ENCODE measurements at places on chromosomes 5 and 9. TPM values are rescaled to one million over a fixed set of nuclear protein-coding genes. Genes with fewer than 3 reads are reported as not detected.
A peak's percentile ranks its signal among the peaks of the same experiment; 100 is the strongest.

Gene FAM78A
- 27.6 TPM for polyA plus RNA-seq

Gene SHISAL2B
- polyA plus RNA-seq: not detected

Gene HSPB3
- polyA plus RNA-seq: not detected

Gene WNK2
- polyA plus RNA-seq: not detected

Gene SCGB3A2
- not detected for polyA plus RNA-seq

Gene SPATA31A3
- polyA plus RNA-seq: not detected

DNA sequence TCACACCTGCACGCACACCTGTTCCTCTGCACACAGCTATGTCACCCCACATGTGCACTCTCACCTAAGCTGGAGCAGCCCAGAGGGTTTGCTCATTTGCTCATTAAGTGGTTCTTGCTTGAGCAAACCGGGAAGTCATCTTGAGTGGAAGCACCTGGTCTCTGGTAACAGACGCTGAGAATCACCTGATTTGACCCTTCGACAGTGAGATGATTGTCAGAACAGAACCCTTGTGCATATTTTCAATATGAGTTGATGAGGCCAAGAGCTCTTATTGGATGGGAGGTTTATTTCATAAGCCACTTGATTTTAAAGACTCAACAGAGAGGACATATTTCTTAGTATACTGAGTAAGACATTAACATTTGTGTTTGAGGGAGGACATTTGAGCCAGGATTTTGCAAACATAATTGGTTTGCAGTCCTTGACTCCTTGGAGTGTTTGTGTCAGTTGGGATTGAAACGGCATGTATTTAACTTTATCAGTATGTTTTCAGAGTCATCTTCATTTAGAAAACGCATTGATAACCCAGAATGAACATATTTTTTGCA is 22.1 kb upstream of the LPCAT1 start:
- no peaks in the 10 kb centered on the region for H3K27me3 ChIP-seq
- DNase-seq: no peak
- H3K27ac ChIP-seq: no peak overlapping the region

- DNase-seq: no peak
- no peaks in the 10 kb centered on the region for H3K27me3 ChIP-seq
- no peak overlapping the region for H3K27ac ChIP-seq
- no peaks in the 10 kb centered on the region for H3K4me1 ChIP-seq
- H3K4me3 ChIP-seq: no peak overlapping the region
- H3K36me3 ChIP-seq: no peaks in the 10 kb centered on the region
Measured at GRCh38 chr9:94222870-94223269, 36.2 kb upstream of the ZNF169 start.

GRCh38 chr9:126722922-126723806 is 81.7 kb upstream of the ZBTB43 start:
- H3K36me3 ChIP-seq: no peaks in the 10 kb centered on the region
- H3K4me1 ChIP-seq: peaks cover 44% of the 10 kb centered on the region
- no peaks in the 10 kb centered on the region for H3K27me3 ChIP-seq
- peak; percentile 73 for DNase-seq
- peak overlapping the region; percentile 96 for H3K27ac ChIP-seq

DNA sequence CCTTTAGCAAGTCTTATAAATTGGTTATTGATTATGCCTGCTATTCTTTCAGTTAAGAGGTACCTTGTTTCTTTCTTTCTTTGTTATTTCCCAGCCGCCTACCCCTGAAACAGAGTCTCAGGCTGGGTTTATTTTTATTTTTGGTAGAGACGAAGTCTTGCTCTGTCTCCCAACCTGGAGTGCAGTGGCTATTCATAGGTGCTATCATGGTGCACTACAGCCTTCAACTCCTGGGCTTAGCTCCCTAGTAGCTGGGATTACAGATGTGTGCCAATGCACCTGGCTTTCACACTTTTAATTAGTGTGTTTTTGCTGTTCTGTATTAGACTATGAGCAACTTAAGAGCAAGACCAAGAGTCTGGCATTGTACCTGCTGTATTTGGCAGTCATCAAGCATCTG is 14.2 kb downstream of the MAML1 start:
- no peak overlapping the region for H3K27ac ChIP-seq
- no peak overlapping the region for H3K4me3 ChIP-seq
- no peaks in the 10 kb centered on the region for H3K27me3 ChIP-seq

GRCh38 chr9:14323083-14323971 is 9.4 kb upstream of the NFIB start:
- H3K27ac ChIP-seq: peak overlapping the region; percentile 48
- H3K27me3 ChIP-seq: no peaks in the 10 kb centered on the region
- H3K36me3 ChIP-seq: no peaks in the 10 kb centered on the region
- no peak for DNase-seq
- H3K4me1 ChIP-seq: peaks cover 7% of the 10 kb centered on the region
- H3K4me3 ChIP-seq: peak overlapping the region; percentile 49

DNA sequence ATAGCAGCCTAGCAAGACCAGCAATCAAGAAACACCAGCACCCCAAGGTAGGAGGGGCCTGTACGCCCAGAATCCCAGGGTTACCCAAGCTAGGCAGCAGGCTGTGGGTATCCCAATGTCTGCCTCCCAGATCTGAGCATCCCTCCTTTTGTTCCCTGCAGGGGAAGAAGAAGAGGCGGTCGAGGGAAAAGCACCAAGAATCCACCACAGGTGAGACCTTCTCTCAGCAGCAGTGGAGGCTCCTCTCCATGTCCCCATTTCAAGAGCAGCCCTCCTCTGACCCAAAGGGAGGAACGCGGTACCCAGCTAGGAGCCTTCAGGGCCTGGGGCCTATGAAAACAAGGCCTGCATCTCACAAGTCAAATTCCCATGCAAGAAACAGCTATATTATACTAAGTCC is 28.9 kb downstream of the TCF7 start:
- H3K36me3 ChIP-seq: peaks cover 84% of the 10 kb centered on the region
- no peaks in the 10 kb centered on the region for H3K27me3 ChIP-seq
- no peak overlapping the region for H3K4me3 ChIP-seq
- DNase-seq: no peak
- no peak overlapping the region for H3K27ac ChIP-seq
- peaks cover 30% of the 10 kb centered on the region for H3K4me1 ChIP-seq

DNA sequence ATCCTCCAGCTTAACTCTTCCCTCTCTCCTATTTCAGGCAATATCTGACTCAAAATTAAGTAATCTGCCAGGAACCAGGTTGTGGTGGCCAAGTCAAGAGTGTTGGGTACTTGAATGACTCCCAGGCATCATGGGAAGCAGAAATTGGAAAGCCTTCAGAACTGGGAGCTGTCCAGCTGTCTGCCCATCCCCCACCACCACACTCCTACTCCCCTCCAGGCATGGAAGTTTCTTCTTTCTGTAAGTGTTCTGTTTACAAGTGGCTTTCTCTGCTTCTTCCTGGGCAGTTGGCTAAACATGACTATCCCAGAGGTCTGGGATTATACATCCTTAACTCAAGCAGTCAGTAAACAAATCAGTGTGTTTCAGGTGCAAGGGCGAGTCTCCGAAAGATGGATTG is 14.6 kb upstream of the PBX3 start:
- H3K27ac ChIP-seq: no peak overlapping the region
- no peak for DNase-seq

GRCh38 chr5:58456486-58456885 is 3.4 kb downstream of the PLK2 start:
- H3K27me3 ChIP-seq: no peaks in the 10 kb centered on the region
- H3K4me1 ChIP-seq: peaks cover 11% of the 10 kb centered on the region
- no peak overlapping the region for H3K4me3 ChIP-seq

GRCh38 chr9:6619909-6620308 is 25.6 kb downstream of the GLDC start:
- H3K4me1 ChIP-seq: no peaks in the 10 kb centered on the region
- no peak overlapping the region for H3K4me3 ChIP-seq
- H3K27me3 ChIP-seq: no peaks in the 10 kb centered on the region
- no peak for DNase-seq
- no peaks in the 10 kb centered on the region for H3K36me3 ChIP-seq
- H3K27ac ChIP-seq: no peak overlapping the region

DNA sequence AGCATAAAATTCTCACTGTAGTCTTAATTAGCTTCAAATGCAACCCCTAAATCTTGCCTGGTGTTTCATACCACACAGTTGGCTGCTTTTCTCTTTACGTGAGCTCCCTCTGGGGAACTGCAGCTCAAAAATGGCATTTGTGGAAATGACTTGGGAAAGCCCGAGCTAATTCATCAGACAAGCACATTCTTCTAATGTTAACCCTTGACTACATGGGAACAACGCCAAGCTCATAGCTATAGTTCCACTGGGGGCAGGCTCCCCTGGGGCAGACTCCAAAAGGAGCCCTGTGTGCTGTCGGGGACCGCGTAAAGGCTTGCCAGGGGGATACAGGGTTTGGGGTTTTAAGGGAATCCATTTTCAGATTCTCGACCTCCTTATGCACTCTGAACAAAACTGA is 301.4 kb upstream of the DAP start:
- H3K4me1 ChIP-seq: no peaks in the 10 kb centered on the region
- DNase-seq: no peak
- H3K27me3 ChIP-seq: no peaks in the 10 kb centered on the region
- no peak overlapping the region for H3K27ac ChIP-seq
- H3K4me3 ChIP-seq: no peak overlapping the region

DNA sequence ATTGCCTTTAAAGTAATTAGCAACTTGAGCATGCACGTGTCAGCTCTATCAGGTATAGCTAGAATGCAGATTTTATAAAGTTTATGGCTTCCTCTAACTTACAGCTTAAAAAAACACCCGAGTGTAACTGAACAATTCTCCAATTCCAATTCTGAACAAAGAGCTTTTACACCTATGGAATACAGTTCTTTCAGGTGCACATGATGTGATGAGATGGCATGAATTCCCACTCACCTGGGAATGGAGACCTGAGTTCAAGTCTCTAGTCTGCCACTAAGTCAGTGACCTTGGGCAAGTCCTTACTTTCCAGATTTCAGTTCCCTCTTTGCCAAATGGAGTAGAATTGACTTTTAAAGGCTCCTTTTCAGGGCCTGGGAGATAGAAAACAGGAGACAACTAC is 1.8 kb downstream of the ZFAND5 start:
- no peaks in the 10 kb centered on the region for H3K27me3 ChIP-seq
- peaks cover 46% of the 10 kb centered on the region for H3K4me1 ChIP-seq
- no peak for DNase-seq
- H3K36me3 ChIP-seq: peaks cover 15% of the 10 kb centered on the region

DNA sequence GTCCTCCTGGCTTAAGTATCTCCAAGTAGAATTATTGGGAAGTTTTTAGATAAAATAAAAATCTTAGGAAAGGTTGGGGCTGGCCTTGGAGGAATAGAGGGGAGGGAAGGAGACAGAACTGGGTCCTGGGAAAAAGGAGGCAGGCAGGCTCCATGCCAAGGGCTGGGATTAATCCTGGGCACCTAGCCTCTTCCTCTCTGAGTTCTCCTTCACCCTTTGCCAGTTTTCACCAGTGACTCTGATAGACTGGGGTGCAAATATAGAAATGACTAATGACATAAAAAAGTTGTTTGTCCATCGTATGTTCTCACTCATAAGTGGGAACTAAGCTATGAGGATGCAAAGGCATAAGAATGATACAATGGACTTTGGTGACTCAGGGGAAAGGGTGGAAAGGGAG is 81.9 kb downstream of the RMI1 start:
- H3K4me3 ChIP-seq: no peak overlapping the region
- no peaks in the 10 kb centered on the region for H3K27me3 ChIP-seq
- no peak for DNase-seq
- H3K36me3 ChIP-seq: no peaks in the 10 kb centered on the region
- no peaks in the 10 kb centered on the region for H3K4me1 ChIP-seq
- H3K27ac ChIP-seq: no peak overlapping the region
